ENCODE measurements at places on chromosomes 3 and 15. TPM values are rescaled to one million over a fixed set of nuclear protein-coding genes. Genes with fewer than 3 reads are reported as not detected.

The SMCO1 gene
- total RNA-seq, result not detected

The ADAM10 gene
- total RNA-seq, result 76.4 TPM

- DNase-seq, result peak; percentile 2
These were observed 80.6 kb downstream of the ULK4 start for GRCh38 chr3:41881233-41881821.

DNA sequence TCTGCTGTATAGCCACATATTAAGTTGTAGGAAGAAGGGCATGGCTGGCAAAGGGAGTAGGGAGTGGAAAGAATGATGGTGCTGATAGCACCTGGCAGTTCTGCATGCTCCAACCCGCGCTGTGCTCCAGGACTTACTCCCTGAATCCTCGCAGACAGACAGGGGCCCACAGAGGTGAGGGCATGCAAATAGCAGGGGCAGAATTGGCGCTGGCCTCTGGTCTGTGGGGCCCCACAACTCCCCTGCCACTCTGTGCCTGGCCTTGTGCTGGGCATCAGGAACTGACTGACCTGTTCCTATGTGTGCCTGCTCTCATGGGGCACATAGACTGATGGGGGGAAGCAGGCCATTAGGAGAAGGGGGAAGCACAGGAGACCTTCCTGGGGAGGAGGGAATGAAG is 20.9 kb downstream of the HDAC11 start:
- DNase-seq, result no peak

Data from activated CD8-positive, alpha-beta T cell treated with anti-CD3 and anti-CD28 coated beads for 36 hours (primary cell).